ENCODE measurements at places on chromosomes 5 and 9. TPM values are rescaled to one million over a fixed set of nuclear protein-coding genes. Genes with fewer than 3 reads are reported as not detected.

Gene HTR4
- polyA plus RNA-seq = not detected

Gene PDZD2
- polyA plus RNA-seq = not detected

Gene FBXL7
- 0.08 TPM for polyA plus RNA-seq

- no peak for DNase-seq
These were observed 121.8 kb upstream of the ELL2 start for GRCh38 chr5:96083361-96083881.

- no peak for DNase-seq
These were observed 11.8 kb downstream of the TBC1D13 start for GRCh38 chr9:128798896-128799295.

DNA sequence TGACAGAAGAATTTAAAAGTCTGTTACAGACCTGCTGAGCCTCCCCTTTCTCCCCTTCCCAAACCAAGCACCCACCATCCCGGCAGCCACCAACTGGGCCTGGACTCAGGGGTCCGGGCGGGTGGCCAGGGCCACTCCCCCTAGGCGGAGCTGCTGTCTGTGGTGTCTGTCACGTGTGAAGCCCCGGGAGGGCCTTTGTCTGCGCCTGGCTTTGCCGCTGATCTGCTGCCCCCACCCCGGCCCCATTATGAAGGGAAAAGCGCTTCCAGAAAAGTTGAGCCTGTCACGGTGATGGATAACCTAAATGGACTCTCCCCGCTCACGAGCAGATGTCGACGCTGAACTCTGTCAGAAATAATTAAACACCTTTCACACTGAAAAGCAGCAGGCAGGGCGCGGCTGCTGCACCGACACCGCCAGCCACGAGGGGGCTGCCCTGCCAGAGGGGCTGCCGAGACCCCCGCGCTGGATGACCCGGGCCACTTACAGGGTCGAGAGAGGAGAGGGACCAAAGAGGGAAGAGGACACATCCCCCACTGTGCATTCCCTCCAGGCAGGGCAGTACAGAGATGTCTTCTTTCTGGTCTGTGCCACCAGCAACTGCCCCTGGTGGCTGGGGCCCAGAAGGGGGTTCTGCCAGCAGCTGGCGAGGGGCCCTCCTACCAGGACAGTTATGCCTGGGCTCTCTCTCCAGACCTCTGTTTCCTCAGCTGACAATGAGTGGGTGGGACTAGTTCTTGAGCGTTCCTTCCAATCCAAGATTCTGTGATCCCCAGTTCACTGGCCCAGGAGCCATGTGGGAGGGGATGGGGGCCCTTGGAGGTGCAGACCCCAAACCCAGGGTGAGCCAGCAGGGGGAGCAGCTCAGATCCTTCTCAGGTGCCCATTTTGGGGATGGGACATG is 36.0 kb upstream of the BARHL1 start:
- DNase-seq = peak; percentile 39

GRCh38 chr5:142816531-142817430 is 46.6 kb downstream of the ARHGAP26 start:
- DNase-seq = no peak

DNA sequence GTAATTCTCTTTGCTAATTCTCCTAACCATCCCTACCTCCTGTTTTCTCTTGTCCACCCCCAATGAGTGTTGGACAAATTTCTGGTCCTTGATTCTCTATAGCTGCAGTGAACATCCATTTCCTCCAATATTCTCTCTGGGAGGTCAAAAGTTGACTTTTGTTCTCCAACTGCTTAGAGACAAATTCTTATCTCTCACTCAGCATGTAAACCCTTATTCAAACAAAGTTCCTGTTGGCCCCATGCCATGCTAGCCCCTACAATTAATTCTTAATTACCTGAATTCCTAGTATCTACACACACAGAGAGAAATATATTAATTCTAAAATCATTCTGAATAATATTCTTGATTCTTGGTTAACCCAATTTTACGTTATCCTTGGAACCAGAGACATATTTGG is 472.9 kb upstream of the ACTBL2 start:
- no peak for DNase-seq

- DNase-seq = peak; percentile 42
These were observed 6.5 kb downstream of the TBC1D2 start for GRCh38 chr9:98248737-98249474.
